ENCODE measurements at places on chromosomes 16 and 17.

GRCh38 chr17:1487939-1488825 lies 4.3 kb downstream of the MYO1C start:
- DNase-seq, result peak; percentile 98

DNA sequence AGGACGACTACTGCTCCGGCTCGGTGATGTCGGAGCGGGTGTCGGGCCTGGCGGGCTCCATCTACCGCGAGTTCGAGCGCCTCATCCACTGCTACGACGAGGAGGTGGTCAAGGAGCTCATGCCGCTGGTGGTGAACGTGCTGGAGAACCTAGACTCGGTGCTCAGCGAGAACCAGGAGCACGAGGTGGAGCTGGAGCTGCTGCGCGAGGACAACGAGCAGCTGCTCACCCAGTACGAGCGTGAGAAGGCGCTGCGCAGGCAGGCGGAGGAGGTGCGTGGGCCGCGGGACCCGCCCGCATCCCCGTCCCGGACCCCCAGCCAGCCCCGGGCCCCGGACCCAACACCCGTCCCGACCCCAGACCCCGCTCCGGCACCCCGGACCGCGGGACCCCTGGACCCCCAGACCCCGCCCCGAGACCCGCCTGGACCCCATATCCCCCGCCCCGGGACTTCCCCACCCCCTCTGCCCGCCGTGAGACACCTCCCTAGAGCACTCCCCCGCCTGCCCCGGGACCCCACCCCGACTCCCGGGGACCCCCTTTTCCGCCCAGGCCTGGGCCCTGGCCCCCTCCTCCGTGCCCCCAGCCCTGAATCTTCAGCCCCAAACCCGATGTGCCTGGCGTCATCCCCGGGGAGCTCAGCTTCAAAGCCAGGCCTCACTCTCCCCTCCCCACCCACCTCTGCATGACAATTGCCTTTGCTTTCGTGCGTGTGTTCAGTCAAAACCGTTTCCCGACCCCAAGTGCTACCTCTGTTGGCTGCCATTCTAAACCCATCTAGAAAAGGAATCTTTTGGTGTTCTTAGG lies 594 bp downstream of the MAPK8IP3 start:
- DNase-seq, result peak; percentile 83

DNA sequence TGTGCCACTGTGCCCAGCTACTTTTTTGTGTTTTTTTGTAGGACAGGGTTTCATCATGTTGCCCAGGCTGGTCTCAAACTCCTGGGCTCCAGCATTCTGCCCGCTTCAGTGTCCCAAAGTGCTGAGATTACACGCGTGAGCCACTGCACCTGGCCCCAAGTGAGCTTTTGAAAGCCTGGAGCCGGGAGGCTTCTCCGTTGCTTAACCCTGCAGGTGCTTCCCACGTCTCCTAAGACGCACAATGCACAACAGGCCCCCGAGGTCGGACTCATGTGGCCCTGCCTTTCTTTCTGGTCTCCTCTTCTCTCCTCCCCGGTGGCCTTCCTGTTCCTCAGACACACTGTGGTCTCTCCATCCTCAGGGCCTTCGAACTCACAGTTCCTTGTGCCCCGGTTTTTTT lies 12.5 kb downstream of the RABEP2 start:
- no peak for DNase-seq

DNA sequence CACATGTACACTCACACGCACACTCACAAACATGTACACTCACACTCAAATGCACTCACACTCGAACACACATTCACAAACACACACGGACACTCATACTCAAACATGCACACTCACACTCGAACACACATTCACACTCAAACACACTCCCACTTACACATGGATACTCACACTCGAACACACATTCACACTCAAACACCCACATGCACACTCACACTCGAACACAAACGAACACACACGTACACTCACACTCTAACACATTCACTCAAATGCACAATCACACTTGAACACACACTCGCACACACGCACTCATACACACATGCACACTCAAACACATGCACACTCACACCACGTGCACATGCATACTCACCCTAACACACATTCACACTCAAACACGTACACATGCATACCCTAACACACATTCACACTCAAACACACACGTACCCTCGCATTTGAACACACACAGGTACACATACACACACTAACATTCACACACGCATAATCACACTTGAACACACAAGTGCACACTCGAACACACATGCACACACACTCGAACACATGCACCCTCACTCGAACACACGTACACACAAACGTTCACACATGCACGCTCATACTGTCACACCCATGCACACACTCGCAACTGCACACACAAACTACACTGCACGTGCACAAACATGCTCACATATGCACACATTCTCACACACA lies 41.8 kb downstream of the CFAP20 start:
- DNase-seq, result no peak

DNA sequence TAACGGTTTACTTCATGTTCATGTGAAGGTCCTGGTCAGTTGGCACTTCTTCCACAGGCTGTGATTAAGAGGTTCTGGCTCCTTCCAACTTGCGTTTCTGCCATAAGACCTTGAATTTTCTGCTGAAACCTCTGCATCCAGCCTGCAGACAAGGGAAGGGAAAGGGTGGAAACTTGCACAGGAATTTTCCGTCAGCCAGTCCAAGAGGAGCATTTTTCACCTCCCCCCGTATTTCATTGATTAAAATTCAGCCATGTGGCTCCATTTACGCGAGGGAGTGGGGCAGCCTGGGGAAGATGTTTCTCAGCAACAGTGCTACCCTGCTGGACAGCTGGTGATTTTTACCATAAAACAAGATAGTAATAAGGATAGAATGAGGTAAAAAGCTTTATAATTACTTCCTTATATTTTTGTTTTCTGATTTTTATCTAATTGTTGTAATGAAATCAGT lies 101.5 kb upstream of the SMIM36 start:
- no peak for DNase-seq

DNA sequence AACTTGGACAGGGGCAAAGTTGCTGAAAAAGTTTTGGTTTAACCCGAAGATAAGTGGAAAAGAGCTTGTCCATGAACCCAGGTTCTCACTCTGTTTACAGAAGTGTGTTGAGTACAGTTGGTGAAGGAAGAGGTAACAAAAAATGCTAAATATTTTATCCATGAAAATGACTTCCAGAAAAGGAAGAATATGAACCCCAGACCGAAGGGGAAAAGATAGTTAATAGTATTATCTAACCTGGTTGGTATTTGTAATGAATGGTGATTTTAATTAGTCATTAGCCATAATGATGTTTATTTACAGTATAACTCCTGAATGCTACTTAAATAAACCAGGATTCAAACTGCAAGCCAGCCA lies 574 bp upstream of the TMEM106A start:
- DNase-seq, result no peak

- DNase-seq, result no peak
Observed at GRCh38 chr17:9894231-9894630, 10.8 kb downstream of the RCVRN start.

DNA sequence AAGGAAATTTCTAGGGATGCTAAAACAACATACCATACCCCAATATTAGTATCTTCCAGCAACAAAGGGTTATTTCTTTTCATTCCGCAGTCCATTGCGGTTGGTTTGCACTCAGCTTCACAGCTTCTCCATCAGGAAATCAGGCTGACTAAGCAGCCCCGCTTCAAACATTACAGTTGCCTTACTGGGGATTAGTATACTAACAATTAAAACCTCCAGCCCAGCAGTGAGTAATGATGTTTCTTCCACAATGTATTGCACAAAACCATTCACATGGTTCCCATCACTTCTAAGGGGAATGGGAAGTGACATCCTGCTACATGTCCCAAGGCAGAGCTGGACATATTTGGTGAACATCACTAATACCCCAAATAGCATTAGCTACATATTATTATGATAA lies 1384.9 kb downstream of the CDH8 start:
- DNase-seq, result no peak

DNA sequence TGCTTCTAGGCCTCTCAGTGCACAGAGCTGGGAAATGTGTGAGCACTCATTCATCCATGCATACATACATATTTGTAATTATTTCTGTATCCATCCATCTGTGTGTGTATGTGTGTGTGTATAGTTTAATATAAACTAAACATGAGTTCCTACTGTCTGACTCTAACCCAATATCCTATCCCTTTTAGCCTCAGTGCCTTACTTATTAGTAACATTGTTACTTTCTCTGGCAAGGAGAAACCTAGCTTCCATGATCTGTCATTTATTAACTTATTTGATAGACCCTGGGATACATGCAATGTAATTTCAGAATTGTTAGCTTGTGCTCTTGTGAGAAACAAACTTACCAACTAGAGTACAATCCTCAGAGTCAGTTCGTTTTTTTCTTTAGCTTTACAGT lies 59.0 kb upstream of the WSCD1 start:
- DNase-seq, result no peak

DNA sequence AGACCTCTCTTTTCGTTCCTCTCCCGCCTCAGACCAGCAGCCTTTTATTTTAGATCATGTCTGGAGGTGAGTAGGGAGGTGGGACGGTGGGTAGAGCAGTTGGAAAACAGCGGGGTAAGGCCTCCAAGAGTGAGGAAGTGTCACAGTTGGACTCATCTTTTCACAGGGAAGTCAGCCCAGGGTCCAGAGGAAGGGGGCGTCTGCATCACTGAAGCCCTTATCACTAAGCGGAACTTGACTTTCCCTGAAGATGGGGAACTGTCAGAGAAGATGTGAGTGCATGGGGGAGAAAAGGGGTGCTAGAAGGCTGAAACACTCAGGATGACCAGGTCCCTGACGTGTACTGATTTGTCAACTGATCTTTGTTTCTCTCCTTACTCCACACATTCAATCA lies 461 bp downstream of the LRRC46 start:
- no peak for DNase-seq

GRCh38 chr16:11581678-11582077 lies 5.0 kb downstream of the LITAF start:
- DNase-seq, result no peak

DNA sequence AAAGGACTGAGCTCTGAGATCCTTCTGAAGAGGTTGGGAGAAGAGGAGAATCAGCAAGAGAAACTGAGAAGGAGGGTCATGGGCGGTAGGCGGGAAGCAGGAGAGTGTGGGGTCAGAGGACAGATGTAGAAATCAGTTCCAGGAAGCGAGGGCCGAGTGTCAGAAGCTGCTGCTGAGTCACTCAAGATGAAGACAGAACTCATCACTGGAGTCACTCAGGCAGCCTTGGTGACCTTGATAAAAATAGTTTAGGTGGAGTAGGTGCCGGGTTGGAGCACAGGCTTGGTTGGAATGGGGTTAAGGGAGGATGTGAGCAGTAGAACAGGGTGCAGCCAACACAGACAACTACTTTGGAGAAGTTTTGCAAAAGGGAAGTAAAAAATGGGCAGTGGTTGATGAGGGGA lies 6.1 kb upstream of the ITGAM start:
- DNase-seq, result no peak

GRCh38 chr17:41667280-41668041 lies 21.2 kb upstream of the EIF1 start:
- peak; percentile 63 for DNase-seq

DNA sequence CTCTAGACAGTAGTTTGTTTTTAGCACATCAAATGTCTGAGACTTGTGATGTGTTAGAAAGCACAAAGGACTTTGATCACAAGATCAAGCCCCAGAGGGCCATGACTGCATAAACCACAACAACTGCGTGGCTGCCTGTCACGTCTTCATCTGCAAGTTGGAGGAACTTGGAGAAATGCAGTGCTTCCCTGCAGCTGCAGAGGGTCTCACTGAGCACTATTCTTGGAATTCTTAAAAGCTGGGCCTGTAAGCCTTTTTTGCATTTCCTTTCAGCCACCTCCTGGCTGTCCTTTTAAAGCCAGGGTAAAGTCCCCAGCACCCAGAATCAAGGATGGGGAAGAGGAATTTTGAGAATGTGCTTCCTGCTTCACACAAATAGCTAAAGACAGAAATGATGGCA lies 431.3 kb downstream of the MAF start:
- DNase-seq, result peak; percentile 83

DNA sequence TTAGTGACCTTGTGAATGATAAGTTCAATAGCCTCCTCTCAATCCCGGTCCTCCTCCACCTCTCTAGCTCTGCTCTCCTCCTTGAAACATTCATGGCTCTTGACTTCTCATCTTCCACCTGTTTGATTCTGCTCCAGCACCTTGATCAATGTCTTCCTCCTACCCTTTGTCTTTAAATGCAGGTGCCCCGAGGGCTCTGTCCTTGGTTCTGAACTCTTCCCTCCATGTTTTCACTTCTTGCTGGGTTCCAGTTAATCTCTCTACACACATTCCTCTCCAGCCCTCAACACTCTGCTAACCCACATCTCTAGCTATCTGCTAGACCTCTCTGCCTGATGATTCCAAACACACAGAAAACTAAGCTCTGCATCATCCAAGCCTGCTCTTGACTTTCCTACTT lies 13.4 kb downstream of the CD300E start:
- DNase-seq, result no peak

GRCh38 chr17:42908872-42909700 lies 8.5 kb downstream of the G6PC1 start:
- DNase-seq, result no peak

DNA sequence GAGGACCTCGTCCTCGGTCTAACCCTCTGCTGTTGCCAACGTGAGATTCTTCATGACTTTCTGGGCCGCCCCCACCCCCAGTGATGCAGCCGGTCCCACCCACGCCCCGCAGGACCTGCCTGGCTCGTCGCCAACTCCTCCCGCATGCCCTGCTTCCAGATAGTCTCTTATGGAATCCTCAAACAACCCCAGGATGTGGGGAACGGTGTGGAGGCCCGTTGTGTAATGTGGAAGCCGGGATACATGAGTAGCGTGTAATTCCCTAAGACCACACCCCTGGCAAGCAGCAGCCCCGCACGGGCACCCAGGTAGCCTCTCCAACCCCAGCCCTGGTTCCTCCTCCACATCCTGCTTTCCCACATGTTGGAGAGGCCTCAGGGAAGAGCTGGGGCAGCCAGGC lies 275.9 kb downstream of the C16orf95 start:
- no peak for DNase-seq

GRCh38 chr17:54971147-54971546 lies 2.6 kb downstream of the STXBP4 start:
- DNase-seq, result no peak

DNA sequence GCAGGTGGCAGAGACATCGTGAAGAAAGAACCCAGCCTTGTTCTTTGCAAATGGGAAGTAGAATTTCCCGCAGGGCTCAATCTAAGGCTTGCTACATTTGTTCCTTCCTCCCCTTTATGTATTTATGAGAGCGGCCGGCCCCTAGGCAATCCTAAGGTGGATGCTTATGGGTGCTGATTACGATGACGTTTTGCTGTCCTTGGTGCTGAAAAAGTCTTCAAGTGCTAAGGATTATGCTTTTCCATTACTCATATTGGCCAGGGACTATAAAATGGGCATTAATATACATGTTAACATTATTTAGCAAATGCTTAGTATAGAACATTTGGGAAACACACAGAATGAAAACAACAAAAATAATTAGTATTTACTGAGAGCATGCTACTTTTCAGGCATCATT lies 313.3 kb upstream of the XYLT1 start:
- DNase-seq, result no peak

DNA sequence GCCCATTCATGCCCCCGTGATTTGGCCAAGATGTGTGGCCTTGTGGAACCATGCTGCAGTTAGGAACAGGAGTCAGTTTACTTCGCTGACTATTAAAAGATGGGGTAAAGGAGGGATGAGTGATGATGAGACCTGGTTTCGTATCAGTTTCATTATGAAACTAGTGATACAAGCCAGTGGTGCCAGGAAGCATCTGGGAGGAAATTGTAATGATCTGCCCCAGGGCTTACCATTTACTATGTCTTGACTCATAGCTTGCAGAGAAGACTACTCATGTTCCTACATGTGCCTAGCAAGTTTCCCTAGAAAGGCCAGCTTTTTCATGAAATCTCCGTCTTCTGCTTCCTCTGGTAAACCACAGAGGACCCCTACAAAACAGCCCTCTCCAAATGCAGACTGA lies 23.2 kb downstream of the CDH3 start:
- DNase-seq, result no peak

All from aorta (tissue), 5 donors.